Gastroesophageal sphincter (tissue), 4 donors: ENCODE measurements at places on chromosomes 4 and X.

GRCh38 chr4:105472871-105473323 is 965 bp downstream of the PPA2 start:
- peak; percentile 19 for ATAC-seq

- no peak for ATAC-seq
These were observed 46.5 kb downstream of the RELL1 start for GRCh38 chr4:37639551-37640285.

GRCh38 chr4:143381189-143382118 is 44.8 kb downstream of the GAB1 start:
- ATAC-seq = peak; percentile 76

GRCh38 chr4:109046471-109047201 is 255.8 kb downstream of the COL25A1 start:
- no peak for ATAC-seq

GRCh38 chr4:2388429-2389182 is 29.8 kb downstream of the ZFYVE28 start:
- ATAC-seq = no peak

DNA sequence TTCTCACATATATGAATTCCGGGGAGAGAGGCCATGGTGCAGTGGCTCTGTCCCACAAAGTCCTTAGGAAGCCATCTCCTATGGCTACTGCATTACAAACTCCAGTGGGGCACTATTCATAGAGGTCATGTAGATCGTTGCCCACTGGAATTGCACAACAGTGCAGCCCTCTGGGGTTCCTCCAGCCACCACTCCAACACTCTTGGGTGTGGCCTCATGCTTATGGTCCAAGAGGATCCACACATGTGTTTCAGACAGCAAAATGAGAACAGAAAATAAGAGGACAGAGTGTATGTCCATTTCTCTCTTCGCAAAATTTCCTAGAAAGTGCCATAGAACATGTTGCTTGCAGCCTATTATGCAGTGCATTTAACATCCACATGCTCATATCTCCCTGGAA is 444.2 kb upstream of the FAM241A start:
- ATAC-seq = no peak

GRCh38 chr4:74042681-74043080 is 4.2 kb upstream of the CXCL3 start:
- no peak for ATAC-seq
